ENCODE measurements at places on chromosomes 7 and 10. TPM values are rescaled to one million over a fixed set of nuclear protein-coding genes. Genes with fewer than 3 reads are reported as not detected.

DNA sequence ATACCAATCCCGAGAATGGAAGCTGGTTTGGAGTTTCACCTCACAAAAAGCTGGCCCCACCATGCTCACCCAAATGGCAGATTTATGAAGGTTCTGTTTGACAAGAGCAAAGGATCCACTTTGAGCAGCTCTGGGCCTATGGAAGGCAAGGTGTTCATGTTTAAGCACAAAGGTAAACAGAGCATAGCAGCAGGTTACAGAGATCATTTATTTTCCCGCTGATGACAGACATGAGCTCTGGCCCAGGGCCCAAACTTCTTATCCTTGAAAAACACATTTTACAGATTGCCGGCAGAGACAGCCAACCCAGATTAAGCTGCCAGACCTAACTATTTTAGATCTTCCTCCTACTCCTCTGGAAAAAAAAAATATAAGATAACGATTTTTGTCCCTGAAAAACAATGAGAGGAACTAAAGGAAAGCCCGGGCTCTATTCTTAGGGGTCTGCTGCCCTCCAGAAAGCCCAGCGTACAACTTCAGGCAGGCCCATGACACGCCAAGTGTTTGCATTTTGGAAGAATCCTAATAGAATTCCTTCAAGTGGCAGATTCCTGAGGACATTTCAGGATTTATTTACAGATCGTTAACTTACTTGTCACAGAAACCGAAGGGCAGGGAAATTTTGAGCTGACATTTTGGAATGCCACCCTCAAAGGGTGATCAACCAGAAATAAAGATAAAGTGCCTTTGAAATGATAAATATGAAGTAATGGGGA, 40.0 kb downstream of the SYPL1 start:
- peak; percentile 71 for DNase-seq

DNA sequence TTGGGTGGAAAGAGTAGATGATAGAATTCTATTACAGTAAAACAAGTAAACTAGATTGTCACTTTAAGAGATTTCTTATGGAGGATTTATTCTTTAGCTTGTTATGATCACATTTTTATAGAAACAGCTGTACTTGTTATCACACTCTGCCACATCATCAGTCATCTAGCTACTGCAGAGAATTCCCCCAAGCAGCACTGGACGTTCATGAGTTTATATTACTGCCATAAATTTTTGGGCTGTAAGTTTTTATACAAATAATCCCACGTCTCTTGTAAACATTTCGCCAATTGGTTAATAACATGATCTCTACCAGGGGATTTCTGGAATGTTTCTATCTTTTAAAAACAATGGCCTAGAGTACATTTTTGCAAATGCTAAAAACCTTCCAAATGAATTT, 238.8 kb downstream of the POLR1F start:
- no peak for DNase-seq

DNA sequence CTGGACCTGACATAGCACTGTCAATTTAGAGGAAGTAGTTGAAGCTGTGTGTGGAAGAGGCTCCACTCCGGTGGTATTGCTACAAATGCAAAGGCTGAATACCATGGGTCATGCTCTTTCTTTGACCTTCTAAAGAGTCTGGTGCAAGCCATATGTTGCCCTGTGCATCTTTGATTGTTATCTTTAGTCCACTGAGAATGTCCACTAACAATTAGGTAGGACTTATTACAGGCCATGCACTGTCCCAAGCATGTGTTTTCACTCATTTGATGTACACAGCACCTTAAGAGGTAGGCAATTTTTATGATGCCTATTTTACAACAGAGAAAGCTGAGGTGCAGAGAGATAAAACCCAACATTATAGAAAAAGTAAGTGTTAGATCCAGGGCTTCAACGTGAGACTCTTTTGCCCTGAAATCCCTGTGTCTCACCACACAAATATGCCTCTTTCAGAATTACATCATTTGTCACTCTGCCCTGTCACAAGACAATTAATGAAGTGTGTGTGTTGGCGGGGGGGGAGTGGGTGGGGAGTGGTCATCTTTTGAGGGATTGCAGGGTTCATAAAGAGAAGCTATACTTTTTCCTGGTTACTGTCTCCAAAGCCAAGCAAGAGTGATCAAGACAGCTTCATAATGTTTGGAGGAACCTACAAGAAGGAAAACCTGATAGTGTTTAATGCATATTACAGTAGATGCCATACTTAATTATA, 637.6 kb upstream of the IGFBP3 start:
- DNase-seq, result no peak

DNA sequence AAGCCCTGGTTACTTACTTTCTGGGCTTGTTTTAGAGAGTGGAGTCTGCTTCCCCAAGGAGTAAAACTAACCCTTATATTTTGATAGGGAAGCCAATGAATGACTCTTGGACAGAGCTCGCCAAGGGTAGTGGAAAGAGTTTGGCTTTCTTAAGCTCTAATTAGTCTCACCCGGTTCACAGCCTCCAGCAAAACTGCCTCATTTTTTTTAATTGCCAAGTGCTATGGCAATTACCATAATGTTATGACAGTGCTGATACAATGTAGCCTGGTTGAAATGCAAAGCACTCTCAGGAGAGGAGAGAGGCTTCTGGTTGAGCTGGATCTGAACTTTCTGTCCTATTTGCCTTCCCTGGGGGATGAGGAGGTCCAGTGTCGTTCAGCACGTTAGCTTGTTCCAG, 376.1 kb upstream of the CHRM2 start:
- DNase-seq, result no peak

DNA sequence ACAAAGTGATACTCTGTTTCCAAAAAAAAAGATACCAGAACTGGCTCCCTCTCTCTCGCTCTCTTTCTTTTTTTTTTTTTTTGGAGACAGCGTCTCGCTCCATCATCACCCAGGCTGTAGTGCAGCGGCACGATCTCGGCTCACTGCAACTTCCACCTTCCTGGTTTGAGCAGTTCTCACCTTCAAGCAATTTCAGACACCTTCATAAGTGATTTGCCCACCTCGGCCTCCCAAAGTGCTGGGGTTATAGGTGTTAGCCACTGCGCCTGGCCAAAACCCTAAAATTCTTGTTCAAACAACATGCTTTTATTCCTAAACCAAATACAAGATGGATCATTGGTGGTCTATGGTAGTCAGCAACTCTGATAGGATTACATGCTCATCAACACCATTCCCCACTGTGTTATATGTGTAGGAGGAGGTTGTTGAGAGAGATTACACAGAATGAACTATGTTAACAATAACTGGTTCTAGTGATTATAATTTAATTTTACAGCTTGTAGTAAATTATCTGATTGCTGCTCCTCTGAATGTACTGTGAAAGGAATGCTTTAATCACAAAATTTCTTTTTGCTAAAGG, 15.5 kb downstream of the ACBD5 start:
- no peak for DNase-seq

DNA sequence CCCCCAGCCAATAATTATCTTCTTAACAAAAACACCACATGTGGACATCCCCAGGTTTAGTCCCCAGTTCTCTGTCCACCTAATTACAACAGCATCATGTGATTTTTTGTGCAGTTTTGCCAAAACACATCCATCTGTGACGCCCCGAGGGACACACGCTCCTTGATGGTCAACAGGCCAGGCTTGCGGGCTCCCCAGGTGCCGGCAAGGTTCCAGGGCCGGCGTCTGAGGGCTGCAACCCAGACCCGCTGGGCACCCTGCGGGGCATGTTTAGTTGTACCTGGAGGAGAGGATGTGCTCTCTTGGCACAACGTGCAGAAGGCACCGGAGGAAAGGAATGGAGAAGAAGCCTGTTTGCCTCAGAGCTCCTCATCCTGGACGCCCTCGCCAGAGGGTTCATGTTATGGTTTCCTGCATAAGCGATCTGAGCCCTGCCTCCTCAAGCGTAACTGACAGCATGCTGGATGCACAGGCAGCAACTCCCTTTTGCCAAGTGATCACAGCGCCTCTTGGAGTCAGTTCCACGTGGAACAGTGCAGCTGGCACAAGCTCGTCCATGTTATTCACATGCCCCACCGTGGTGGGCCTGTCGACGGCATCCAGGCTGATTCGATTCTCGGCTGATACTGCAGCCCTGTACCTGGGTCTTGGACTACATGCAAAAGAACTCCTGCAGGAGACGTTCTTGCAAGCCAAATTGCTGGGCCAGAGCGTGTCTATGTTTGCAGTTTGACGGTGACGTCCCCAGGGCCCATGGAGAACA, 41.6 kb downstream of the JAKMIP3 start:
- DNase-seq, result no peak

DNA sequence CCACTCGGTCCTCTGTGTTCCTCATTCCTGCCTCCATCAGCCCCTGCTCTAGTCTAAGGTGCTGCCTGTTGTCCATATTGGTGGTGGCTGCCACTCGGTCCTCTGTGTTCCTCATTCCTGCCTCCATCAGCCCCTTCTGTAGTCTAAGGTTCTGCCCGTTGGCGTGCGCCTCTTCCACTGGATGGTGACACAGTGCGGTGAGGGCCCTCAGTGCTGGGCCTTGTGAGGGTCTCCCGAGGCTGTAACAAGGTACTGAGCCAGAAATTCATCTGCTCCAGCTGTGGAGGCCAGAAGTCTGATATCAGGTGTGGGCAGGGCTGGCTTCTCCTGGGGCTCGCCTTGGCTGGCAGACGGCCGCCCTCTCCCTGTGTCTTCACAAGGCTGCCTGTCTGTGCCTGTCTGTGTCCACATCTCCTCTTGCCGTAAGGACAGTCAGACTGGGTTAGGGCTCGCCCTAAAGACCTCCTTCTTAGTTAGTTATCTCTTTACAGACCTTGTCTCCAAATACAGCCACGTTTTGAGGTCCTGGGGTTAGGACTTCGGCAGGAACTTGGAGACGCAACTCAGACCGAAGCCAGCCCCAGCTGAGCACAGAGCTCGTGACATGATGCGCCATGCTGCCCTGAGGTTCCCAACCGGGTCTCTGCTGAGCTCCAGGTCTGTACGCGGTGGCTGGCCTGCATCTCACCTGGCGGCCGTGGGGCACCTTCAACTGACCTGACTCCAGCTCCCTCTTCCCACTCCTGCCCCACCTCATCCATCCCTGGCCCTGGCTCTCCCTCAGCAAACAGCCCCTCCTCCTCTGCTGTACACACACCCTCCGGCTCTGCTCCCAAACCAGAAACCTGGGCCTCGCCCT, 181.4 kb upstream of the SHH start:
- no peak for DNase-seq

GRCh38 chr10:60281331-60281730, 108.3 kb downstream of the ANK3 start:
- DNase-seq, result no peak

GRCh38 chr7:75696263-75697037, 42.3 kb downstream of the HIP1 start:
- no peak for DNase-seq

GRCh38 chr7:142482891-142483658, 225.2 kb upstream of the PRSS58 start:
- peak; percentile 58 for DNase-seq

DNA sequence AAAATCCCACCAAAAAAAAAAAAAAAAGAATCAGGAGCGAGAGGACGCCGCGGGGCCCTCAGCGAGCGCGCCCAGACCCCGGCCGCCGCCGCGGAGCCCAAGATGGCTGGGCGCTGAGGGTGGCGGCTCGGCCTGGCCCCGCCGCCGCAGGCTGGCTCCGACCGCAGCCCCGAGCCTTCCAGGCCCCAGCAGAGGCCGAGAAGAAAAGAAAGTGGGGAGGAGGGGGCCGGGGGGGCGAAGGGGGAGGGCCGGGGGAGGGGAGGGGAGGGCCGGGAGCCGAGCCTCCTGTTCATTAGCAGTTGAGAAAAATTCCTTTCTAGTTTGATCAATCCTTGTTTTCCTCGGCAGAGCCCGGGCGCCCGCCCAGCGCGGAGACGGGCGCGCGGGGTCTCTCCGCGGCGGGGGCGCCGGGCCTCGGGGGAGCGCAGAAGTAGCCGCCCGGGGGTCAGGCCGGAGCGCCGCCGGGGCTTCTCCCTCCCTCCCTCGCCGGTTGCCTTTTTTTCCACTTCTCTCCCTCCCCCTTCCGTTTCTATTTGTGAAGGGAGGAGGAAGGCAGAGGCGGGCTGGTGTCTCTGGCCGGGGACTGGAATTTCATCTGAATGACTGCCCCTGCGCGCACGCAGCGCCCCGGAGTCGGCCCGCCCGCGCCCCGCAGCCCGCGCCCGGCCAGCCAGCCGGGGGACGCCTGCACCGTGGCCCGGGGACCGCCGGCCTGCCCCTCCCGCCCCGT, 778 bp upstream of the TRIM8 start:
- peak; percentile 79 for DNase-seq

DNA sequence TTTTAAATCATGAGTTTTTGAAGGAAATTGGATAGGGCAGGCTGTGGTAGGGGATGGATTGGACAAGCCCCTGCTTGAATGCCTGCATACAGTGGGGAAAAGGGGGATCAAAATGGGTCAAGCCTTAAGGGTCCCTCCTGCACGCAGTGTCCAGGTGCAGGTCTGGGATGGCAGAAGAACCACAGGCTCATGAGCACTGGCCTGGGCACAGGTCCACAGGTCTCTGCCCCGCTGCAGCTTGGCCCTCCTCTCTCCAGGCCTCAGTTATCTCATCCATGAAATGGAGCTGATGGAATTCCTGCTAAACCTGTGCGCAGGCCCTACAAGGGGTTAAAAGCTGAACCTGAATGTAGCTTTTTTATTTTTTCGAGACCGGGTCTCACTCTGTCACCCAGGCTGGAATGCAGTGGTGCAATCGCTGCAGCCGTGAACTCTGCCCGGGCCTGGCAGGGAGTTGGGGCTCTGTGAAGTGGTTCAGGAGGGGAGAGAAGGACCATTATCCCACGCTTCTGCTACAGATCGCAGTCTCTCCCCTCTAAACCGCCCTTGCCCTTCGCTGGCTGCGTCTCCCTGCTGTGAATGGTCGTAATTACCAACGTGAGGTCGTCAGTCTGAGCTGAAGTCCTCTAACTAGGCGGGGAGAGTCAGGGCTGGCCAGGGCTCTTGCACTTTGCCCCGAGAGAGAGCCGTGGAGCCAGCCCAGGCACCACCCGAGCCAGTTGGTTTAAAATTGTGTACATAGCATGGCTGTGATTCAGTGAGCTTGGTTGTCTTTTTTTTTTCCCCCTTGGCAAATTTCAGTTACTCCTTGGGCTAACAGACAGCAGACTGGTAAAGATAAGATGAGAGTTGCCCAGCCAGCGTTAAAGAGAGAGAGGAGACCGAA, 77.5 kb upstream of the GTF2I start:
- DNase-seq, result no peak

DNA sequence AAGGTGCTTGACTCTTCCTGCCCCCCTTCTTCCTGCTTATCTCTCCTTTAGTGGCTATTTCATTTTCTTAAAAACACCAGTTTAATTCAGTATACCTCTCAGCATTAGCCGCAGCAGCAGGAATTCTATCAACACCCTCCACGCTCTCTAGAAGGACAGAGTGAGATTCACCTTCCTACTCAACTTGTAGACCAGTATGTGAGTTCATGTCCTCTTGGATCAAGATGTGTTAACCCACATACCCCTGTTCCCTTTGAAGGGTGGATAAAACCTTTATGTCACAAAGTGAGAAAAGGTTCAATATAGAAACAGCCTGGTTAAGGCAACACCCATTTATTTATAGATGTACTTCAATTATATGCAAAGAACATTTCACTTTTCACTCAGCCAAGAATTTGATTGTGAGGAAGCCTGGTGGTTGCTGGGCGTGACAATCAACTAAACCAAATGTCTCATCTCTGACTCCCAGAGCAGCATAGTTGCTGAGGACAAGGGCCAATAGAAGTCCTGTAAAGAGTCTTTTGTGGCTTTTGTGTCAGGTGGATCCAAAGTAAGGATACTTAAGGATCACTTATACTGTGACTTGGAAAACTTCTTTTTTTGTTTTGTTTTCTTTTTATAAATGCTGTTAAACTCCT, 617.1 kb downstream of the SORCS3 start:
- no peak for DNase-seq

GRCh38 chr7:22196429-22196828, 160.5 kb downstream of the RAPGEF5 start:
- DNase-seq, result no peak

The GPR26 gene
- not detected for total RNA-seq

The MXI1 gene
- total RNA-seq, result 12.1 TPM

The KNDC1 gene
- 0.20 TPM for total RNA-seq

The ZNF804B gene
- not detected for total RNA-seq

The CRHR2 gene
- total RNA-seq, result not detected

The HDAC9 gene
- 5.0 TPM for total RNA-seq

All from lung microvascular endothelial cell (primary cell).